ENCODE measurements at places on chromosomes 13 and 19.

- DNase-seq = no peak
These were observed 7.8 kb upstream of the CLC start for GRCh38 chr19:39745643-39746042.

DNA sequence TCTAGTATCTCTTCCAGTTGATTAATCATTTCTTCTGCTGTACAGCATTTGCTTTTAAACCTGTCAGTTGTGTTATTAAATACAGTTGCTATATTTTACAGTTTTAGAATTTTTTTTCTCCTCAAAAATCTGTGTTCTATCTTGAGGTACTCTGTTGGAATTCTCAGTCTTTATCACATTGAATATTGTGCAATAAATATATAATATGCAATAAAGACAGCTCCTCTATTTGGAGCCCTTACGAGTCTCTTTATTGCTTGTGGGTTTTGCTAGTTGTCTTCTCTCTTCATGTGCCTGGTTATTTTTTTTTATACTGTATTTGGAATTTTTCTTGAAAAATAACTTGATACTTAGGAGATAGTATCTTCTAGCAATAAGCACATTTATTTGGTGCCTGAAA, 51.7 kb downstream of the CDK8 start:
- DNase-seq = no peak

GRCh38 chr19:46192992-46193650, 36.4 kb upstream of the IGFL1 start:
- DNase-seq = no peak

- DNase-seq = no peak
These were observed 45.0 kb upstream of the TDRD3 start for GRCh38 chr13:60351855-60352615.

DNA sequence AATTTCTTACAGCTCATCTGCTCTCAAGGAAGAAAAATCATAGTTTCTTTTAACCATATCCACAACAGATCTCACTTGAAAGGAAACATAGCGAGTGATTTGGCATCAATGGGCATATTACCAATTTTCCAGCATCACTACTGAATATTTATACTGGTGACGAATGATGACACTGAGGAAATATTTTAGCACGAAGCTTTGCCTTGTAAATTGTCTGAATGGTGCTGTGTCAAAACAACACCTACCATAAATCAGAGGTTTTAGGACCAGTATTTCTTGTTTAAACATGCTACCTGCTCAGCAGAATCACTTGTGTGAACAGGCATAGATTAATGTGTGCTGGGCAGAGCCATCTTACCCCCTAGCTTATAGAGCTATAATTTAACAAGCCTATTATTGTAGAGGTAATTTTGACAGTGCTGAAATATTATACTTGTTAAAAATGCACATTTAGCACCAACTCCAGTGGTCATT, 146.8 kb downstream of the ABCC4 start:
- peak; percentile 91 for DNase-seq

- DNase-seq = no peak
These were observed 15.2 kb upstream of the STRN4 start for GRCh38 chr19:46761418-46761831.

DNA sequence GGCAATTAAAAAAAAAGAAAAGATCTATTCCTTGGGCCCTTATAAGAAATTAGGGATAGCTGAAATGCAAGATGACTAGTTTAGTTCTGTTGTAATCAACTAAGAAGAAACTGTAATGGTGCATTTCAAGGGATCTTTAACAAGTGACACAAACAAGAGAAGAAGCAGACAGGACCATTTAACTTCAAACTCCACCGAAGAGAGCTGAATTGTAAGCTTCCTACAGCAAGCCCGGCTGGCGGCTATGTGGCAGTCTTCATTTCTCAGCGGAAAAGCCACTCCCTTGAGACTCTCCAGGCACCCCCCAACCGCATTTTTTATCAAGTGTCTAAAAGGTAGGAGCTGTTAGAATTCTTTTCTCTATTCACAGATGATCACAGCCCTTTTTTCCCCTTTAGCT, 305.2 kb upstream of the ZNF507 start:
- DNase-seq = no peak

- DNase-seq = no peak
These were observed 105.6 kb upstream of the PEG3 start for GRCh38 chr19:56946159-56946558.

GRCh38 chr19:14381689-14382474, 638 bp downstream of the ADGRE5 start:
- DNase-seq = no peak

GRCh38 chr19:42092350-42092749, 16.4 kb downstream of the ZNF574 start:
- no peak for DNase-seq

DNA sequence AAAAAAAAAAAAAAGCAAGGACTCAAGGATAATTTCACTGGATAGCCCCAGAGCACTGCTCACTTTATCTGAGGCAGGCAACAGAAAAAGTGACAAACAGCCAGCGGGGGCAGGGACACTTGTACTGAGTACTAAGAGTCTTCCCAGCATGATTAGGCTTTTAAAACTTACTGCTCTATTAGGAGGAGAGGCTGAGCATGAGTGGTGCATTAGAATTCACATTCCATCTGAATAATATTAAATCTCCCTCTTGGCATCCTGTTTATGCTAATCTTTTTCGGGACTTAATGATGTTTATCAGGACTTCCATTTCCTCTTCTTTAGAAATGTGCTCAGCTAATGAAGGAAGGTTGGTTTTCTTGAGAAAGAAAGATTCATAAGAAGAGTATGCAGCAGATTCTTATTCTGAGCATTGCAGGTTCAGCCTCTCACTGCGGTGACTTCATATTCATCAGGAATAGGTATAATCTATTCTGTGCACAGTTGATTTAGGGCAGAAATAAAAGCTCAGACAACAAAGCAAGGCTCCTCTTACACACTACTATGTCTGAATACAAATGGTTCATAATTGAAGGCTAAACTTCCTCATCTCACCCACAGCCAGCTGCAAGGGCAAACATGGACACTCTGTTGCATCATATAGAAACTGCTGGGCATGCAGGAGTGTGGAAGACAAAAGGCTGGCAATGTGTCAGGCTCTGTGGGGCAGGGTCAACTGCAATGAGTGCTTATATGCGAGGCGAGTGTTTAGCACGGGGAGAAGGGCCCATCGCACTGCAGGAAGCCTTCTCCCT, 107.0 kb downstream of the KL start:
- DNase-seq = no peak

GRCh38 chr13:110397436-110398115, 90.5 kb downstream of the COL4A2 start:
- DNase-seq = no peak

- DNase-seq = no peak
These were observed 9.2 kb upstream of the ZNF358 start for GRCh38 chr19:7506385-7507328.

- no peak for DNase-seq
These were observed at the start of gene MATK for GRCh38 chr19:3785938-3786824. Gene MATK, minus strand, starts transcription at chr19:3786381. Its CDS starts 1,246 bp downstream, at chr19:3785135.

- DNase-seq = no peak
These were observed 68.9 kb upstream of the GJB6 start for GRCh38 chr13:20301015-20301402.

DNA sequence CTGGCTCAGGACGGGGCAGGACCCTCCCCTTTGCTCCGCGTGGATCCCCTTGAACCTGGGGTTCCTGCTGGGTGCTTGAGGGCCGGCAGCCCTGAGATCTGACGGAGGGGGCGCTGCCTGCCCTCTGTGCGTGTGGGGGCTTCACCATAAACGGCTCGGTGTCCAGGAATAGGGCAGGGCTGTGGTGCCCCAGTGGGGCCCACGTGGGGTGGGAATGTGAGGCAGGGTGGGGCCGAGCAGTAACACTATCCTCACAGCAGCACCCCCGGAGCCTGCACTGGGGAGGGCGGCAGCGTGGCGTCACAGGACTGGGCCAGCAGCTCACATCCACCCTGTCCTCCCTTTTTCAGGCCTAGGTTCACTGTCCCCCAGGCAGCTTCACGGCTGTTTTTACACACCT, 38.0 kb downstream of the GAS6 start:
- DNase-seq = no peak

DNA sequence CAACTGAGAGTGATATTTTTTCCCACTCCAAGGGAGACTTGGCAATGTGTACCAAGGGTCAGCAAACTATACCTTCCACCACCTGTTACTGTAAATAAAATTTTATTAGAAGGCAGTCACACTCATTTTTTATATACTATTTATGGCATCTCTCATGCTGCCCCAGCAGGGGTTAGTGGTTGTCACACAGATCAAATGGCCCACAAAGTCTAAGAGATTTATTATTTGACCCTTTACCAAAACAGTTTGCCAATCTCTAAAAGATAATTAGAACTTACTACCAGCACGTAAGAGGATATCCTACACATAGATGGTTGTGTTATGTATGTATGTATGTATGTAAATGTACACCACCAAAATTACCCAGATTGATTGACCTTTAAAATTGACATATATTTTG, 185.1 kb downstream of the PRR20E start:
- peak; percentile 20 for DNase-seq

GRCh38 chr19:51096473-51097165, 11.6 kb downstream of the CTU1 start:
- no peak for DNase-seq

DNA sequence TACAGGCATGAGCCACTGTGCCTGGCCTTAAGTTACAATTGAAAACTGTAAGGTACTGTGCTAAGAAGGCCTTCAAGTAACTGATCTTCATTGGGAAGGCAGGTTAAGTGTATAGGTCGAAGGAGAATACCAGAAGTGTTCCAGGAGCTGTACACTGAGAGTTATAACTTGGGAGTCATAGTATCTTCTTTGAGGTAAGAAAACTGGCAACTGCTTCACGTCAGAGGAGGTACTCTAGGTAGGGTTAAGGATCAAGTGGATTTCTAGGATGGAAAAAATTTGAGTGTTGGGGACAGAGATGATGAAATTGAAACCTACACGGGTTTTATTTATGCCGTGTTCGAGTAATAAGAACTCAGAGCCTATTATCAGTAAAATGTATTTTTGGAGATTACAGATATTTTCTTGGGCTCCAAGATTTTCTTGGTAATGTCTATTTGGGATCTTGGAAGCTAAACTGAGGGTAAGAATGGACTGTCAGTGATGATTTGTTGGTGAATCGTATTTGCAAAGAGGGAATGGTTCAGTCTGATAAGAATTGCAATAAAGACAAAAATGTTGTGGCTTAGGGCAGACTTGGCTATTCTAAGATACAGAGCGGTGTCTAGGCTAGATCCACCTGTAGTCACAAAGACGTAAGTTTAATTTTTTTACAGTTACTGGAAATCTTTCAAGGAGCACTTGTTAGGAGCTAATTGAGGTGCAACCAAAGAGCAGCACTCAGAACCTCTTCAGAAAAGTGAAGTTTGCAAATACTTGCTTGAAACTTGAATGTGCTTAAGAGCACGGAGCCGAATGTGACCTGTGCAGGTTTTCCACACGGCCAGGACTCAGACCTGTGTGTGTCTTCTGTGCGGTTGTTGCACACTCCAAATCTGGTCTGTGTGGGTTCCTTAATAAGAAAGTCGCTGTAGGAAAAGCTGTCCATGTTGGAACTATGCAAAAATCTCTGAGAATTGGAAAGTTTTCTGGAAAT, 102.5 kb downstream of the URI1 start:
- DNase-seq = no peak

- DNase-seq = no peak
These were observed 1108.8 kb upstream of the PCDH20 start for GRCh38 chr13:62524498-62524897.

DNA sequence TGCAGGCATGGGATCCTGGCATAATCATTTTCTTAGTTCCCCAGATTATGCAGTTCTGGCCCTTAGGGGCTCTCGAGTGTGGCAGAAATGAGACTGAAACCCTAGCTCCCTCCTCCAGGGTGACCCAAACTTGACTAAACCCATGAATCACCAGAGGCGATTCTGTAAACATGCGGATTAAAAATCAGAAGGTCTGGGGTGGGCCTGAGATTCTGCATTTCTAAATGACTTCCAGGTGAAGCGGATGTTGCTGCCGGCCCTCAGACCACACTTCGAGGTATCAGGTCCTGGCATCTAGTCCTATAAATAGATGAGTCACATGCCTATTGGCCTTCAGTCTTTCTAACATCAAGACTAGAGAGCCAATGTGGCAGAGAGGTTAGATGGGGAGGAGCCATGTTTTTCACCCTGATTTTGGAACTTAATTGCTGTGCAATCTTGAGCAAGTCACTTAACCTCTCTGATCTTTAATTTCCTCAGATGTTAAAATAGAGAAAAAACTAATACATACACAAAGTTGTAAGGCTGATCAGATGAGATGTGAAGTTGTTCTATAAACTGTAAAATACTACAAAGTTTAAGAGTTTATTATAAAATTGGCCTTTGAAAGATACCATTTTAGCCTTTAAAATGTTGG, 431.2 kb downstream of the FOXO1 start:
- DNase-seq = no peak

DNA sequence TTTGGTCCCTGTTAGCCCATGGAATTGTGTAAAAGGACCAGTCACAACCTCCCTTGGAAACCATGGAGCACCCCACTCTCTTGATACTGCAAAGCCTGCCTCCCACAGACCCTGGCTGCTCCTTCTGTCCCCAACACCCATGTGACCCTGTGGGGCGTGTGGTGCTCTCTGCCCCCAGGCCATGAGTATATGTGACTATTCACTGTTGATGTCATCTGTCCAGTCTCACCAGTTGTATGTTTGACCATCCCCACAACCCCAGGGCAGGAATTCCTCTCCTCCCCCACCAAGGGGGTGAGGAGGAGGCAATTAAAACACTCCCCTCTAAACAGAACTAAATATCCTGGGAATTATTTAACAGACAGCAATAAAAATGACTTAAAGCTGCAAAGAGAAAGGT, 35.2 kb downstream of the KCTD15 start:
- no peak for DNase-seq

DNA sequence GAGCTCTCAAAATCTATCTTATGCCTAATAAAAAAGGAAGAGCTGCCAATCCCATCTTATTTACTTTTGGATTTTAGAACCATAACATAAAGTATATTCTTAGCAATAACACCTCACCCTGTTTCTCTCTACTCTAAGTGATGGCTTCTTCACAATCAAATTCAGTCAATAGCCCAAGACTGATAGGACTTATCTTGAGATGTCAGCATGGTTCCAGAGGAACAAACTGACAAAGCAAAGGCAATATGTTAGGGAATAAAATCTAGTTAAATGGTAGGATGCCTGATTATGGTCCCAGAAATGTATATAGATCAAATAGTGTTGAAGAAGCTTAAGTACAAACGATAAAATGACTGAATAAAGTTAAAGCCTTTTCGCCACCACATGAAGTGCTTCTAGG, 36.3 kb downstream of the DACH1 start:
- no peak for DNase-seq

- no peak for DNase-seq
These were observed 2.8 kb downstream of the ZIC5 start for GRCh38 chr13:99968521-99969452.

GRCh38 chr19:49458567-49458903, 5.5 kb downstream of the ALDH16A1 start:
- no peak for DNase-seq

DNA sequence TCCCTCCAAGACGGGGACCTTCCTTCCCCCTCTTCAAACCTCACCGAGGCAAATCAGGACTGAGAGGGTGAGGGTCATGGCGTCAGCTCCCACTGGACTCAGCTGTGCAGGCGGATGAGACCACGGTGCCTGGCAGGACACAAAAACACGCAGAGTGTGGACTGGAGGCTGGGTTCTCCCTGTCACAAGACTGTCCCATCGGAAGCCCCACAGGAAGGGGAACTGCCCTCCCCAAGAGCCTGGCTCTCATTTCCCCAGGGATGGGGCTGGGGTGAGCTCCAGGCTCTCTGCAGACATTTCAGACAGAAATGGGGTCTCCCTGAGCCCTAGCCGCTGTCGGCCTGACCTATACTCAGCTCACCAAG, at the start of gene LILRB5:
Gene LILRB5 (minus strand): TSS at position 158 of the 365 bp plus-strand sequence. CDS start 80 bp downstream, at position 78.
- no peak for DNase-seq

GRCh38 chr19:23402388-23402787, 7.1 kb upstream of the ZNF91 start:
- DNase-seq = no peak

All from NCI-H1417 treated with DMSO at 0.1 percent for 48 hours (cell line).